ENCODE measurements at places on chromosomes 3 and 15.
A peak's percentile ranks its signal among the peaks of the same experiment; 100 is the strongest.

GRCh38 chr15:69976366-69976994 lies 121.2 kb downstream of the TLE3 start:
- peak; percentile 28 for DNase-seq

DNA sequence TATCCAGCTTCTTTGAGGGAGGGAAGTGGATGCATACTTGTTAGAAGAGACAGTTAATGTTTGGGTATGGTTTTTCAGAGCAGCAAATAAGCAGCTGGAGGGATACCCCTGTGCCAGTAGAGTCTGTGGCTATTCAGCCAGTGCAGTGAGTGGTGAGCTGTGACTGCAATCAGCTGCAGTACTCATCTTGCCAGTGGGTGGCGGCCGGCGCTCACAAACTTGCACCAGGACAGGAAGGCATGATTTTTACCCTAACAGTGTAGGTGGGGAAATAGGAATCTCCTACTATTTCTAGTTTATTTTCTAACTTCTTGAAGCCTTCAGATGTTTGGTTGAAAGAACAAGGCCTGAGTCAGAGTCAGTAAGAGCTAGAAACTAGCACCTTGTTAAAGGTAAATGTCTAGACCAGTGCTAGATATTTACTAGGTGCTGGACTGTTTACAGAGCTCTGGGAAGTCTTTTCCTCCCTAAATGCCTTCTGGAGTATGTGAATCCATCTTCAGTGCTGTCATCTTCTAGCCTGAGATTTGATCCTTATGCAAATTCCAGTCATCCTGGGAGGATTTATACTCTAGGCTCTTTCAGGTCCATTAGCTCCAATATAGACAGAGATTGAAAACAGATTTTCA lies 23.6 kb downstream of the TIMP4 start:
- DNase-seq = peak; percentile 26

DNA sequence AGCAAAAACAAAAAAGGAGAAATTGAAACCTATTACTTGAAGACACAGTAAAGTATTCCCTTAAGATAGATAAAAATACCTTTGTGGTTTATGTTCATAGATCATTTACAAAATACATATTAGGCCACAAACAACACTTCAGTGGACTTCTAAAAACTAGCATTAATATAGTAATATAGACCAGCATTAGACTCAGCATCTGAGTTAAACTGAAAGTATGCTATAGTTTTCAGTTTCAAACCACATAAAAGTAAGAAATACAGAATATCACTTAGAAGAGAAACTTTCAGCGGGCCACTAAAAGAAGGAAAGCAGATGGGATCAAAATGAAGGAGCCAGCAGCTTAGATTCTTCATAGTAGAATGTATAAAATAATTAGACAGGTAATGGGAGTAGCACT lies 86.6 kb downstream of the MSL2 start:
- DNase-seq = no peak

- DNase-seq = no peak
Measured at GRCh38 chr3:37183375-37183831, 9.0 kb upstream of the LRRFIP2 start.

- no peak for DNase-seq
Measured at GRCh38 chr3:192831111-192831644, 86.5 kb downstream of the MB21D2 start.

DNA sequence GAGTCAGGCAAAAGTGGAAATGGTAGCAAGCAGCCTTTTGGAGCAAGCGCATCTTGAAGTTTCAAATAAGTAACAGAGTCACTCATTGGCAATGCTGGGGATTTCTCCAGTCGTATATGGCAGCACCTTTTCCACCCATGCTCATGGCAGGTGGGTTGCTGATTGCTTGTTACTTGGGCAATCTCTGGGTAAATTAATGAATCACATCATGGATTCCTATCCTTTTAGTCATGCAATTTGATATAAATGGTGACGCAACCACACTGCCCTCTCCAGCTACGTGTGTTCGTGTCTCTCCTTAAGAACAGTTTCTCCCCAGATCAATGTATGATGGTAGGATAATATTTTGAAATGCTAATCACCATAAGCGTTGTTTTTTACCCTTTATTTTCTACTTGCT lies 339.9 kb upstream of the KCNH8 start:
- DNase-seq = no peak

DNA sequence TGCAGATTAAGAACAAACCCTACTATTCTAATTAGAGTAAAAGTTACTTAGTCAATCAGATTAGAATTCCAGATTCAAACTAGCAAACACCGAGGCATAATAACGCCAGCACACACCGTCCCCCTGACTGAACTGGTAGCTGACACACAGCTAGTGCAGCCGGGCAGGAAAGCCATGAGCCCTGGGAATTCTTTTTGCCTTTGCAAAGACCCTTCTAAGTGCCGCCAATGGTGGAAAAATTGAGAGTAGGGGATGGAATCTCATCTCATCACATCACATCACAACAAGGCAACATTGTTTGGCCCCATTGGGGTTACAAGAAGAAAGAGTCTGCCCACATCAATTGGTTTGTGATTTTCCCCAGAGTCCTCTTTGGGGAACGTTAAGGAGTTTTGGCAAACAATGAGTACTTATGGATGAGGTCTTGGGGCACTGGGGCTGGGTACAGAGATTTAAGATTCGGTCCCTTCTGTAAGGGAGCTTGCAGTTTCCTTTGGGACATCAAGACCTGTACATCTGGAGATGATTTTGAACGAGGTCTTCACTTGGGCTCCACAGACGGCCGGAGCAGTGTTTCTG lies 120.4 kb upstream of the MEF2A start:
- no peak for DNase-seq

DNA sequence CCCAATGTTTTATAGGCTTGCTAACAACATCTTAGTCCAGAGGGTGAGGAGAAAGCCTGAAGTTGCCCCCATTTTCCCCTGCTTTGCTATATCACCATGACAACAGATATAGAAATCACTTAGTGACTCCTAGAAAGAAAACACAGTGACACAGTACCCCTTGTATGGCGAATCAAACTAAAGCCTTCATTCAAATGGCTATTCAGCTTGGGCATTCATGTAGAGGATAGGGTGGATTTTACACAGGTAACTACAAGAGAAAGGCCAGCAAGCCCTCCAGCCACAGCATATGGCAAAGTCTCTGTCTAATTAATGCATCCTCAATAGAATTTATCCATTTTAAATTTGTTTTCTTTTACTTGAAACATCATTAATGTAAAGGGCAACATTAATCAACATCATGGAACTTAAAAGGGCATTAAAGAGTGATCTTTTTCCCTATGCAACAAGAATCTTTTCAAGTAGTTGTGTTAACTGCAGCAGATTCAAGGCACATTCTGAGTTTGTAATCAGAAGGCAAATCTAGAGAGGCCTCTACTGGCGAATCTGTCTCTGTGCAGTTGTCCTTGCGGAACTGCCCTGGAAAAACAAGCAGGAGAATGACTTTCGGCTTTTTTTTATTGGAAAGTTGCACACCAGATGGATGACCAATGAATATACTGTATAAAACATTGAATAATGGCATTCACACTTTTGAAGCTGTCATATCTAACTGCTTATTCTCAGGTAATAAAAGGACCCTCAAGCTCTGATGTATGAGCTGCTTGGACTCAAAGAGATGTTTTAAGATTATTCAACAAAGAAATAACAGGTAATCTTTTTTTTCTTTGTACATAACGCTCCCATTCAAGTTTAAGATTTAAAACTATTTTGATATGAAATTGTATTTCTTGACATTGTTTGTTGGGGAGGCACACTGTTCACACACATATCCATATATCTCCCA lies 621.7 kb upstream of the AGTR1 start:
- no peak for DNase-seq

DNA sequence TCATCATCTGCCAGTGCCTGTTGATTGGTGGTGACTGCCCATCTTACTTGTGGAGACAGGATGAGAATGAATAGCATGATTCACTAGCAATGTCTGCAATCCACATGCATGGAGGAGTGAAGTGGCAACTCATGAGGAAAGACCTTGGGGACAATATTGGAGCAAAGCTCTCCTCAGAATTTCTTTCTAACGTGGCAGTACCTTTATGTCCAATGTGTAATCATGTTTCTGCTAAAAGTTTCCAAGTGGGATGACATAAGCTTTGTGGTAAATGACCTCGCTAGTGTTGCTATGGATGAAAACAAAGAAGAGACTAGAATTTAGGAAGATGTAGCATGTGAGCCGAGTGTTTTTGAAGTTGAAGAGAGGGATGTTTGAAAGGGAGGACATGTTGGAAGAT lies 117.8 kb downstream of the CPNE4 start:
- no peak for DNase-seq

GRCh38 chr15:78797951-78798350 lies 13.3 kb downstream of the ADAMTS7 start:
- no peak for DNase-seq

- no peak for DNase-seq
Measured at GRCh38 chr3:137778941-137779340, 14.8 kb downstream of the SOX14 start.

- DNase-seq = no peak
Measured at GRCh38 chr3:127531821-127532220, 58.7 kb downstream of the TPRA1 start.

GRCh38 chr3:141452045-141452444 lies 34.8 kb upstream of the RASA2 start:
- no peak for DNase-seq

GRCh38 chr3:194387926-194388418 lies 11.1 kb downstream of the GP5 start:
- DNase-seq = no peak

DNA sequence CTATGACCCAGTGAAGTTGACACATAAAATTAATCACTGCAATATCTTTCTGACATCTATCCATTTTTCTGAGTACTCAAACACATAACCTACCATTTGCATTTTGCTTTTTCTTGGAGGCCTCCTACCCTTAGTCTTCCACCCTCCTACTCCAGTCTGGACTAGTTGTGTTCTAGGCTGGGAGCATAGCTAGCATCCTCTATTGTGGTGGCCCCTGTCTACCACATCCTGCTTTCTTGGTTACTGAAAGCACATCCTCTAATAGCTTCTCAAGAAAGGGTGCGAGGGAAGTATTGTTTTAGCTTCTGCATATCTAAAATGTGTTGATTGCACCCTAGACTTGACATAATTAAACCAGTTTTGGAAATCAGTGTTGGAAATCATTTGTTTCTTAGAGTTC lies 176.5 kb downstream of the THSD4 start:
- DNase-seq = no peak

DNA sequence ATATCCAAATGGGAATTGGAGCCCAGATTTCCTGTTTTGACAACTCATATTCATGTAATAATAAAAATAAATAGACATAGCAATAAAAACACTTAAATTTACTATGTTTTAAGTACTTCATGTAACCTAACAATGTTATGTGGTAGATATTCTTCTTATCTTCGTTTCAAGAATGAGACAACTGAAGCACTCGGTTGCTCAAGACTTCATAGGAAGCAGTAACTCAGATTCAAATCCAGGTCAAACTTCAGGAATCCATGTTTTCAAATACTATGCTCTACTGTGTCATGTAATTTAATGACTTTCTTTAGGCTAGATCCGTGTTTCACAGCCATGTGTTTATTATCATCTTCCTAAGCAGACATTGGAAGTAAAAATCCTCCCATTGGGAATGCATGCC lies 492.2 kb downstream of the CNTN3 start:
- DNase-seq = no peak

DNA sequence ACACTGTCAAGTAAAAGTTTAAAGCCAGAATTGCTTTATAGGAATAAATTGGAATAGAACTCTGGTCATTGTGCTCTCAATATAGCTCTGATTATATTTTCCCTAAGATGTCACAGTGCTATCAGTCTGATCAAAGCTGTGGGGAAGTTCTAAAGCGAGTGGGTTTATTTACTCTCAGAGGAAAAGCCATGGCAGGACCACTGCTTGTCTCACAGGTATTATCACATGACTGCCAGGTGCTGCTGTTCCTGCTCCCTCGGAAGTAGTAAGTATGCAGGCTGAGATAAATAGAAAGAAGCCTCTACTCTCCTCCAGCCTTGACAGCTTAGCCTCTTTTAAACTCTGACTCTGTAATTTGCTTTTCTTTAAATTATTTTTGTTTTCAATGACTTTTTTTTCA lies 49.1 kb upstream of the UTS2B start:
- DNase-seq = no peak

DNA sequence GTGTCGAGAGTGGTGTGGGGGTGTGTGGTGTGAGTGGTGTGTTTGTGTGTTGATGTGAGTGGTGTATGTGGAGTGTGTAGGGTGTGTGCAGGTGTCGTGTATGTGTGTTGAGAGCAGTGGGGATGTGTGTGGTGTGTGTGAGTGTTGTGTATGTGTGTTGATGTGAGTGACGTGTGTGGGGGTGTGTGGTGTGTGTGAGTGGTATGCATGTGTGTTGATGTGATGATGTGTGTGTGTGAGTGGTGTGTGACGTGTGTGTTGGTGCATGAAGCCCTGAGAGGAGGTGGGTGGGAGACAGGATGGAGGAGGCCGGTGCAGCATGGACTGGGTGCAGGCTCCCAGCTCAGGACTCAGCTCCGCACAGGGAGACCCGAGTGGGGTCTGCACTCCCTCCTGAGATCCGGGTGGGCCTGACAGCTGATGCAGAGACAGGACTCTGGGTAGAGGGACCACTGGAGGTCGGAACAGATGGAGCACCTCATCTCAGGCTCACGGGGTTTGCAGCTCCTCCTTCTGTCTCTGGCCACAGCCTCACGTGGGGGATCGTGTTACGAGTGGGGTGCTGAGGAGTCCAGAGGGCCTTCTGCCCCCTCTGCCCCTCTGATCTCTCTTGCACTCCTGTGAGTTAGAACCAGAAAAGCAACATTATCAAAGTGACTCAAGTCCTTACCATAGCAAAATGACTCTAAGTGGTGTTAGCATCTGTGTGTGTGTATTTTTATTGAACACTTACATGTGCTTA lies 41.3 kb downstream of the ARNT2 start:
- no peak for DNase-seq

DNA sequence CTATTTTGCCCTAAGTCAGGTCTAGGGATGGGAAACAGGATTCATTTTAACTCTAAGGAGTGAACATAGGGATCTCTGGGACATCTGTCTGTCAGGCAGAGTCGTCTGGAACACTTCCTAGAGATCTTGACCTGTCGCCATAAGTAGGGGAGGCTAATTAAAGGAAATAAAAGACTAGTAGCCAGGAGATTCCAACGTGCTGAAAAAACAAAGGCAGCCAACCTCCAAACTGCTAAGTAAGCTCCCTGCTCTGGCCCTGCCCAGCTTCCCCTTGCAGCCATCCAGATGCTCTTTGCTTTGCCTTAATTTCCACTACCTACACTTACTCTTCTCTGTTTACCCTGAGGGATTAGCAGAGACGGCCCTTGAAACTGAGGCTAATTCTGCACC lies 18.4 kb upstream of the TSEN2 start:
- no peak for DNase-seq

DNA sequence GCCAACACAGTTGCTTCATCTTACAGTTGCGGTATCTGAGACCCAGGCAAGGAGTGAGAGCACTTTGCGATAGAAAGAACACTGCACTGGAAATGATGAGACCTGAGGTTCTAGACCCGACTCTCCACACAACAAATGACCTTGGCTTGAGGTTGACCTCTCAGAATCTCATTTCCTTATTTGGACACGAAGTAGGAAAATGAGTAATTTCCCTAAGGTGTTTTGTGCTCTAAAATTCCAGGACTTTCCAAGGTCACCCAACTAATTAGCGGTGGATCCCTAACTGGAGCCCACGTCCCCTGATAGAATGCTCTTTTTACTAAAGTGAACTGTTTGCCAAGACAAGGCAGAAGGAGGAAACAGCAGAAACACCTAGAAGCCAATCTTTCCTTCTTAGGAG lies 26.7 kb upstream of the FBN1 start:
- DNase-seq = no peak
